Stimulated activated CD8-positive, alpha-beta memory T cell treated with anti-CD3 and anti-CD28 coated beads, Interleukin-2, amount 100 ng/mL, for 1 hour (primary cell): ENCODE measurements at places on chromosomes 2 and 18.

DNA sequence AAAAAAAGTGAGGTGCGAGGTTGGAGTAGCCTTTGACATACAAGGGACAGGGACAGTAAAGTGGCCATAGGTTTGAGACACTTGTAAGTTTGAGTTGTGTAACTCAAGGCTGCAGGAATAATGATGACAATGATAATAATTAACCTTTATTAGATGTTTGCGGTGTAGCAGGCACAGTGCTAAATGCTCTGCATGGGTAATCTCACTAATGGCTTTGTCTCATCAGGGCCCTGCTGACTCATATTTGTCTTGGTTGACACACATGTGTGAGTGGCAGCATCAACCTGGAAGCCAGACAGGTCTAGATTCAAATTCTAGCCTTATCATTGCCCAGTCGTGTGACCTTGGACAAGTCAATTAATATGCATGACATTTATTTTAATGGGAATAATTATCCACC, 126.2 kb downstream of the FSHR start:
- no peak for DNase-seq

DNA sequence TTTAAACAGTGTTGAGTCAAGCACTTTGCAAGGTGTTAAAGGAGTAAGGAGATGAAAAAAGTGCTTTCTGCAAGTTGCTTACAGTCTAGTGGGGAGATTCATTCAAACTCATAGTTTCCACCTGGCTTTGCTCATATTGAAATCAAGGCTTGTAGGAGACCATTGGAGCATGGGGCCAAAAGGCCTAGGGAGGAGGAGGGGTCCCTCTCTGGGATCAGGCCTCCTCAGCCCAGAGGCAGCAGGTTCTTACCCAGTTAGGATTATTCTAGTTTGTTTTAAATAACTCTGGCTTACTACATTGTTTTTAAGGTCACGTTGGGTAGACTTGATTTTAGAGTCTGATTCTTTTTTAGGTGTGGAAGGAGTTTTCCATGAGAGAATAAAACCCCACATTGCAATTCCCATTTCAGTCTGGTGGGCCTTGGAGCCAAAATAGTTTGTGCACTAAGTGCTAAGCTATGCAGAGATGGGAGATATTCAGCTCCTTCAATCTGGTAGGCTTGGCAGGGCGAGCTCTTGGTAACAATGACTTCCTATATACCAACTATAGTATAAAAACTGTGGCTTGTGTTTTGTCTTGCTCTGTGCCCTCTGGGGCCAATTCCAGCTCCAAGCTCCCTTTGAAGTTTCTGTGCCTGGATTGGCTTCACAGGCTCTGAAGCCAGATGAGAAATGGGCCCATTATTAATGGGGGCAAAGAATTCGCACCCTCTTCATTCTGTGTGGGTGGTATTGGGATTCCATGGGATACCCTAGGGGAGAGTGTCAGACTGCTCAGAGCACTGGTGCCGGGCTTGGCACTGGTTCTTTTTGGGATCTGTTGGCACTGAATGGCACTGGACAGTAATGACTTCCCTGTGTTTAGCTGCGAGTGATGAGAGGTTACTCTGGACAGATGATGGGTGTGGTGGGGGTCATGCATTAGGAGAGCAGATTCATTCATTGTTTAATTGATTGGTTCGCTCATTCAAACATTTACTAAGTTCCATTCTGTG, 301.1 kb downstream of the MYCN start:
- DNase-seq: no peak

DNA sequence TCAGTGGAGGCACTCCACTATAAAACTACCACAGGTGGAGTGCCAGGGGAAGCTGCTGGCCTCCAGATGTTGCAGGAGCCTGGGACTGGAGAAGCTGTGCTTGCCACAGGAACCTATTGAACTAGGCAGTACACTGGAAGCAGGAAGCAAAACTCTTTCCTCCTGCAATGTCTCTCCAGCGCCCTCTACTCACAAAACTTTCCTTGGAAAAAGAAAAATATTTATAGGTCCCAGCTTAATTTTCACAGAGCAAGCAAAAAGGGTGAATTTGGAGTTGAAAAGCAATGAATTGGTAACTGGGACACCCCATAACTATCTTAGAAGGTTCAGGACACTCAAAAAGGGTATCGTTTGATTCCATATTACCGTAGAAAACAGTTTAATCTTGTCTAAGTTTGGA, 33.2 kb upstream of the REEP1 start:
- no peak for DNase-seq

GRCh38 chr18:22412176-22412911, 5.4 kb downstream of the CTAGE1 start:
- DNase-seq: no peak

DNA sequence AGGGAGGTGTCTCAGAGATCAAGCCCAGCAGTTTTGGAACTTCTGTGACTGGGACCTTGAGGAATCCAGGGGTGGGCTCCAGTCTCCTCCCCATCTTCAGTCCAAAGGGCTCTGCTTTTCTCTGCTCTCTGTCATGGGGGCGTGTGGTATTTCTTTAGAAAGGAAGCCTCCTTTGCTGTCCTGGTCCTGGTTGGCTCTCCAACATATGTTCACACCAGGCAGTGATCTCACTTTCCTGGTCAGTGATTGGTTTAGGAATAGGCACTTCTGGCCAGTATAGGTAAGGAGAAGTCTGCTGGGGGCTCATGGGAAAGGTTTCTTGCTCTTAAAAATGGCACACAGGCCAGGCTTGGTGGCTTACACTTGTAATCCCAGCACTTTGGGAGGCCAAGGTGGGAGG, 115.5 kb upstream of the HAAO start:
- no peak for DNase-seq

GRCh38 chr2:64114912-64115277, 29.3 kb downstream of the PELI1 start:
- DNase-seq: no peak

DNA sequence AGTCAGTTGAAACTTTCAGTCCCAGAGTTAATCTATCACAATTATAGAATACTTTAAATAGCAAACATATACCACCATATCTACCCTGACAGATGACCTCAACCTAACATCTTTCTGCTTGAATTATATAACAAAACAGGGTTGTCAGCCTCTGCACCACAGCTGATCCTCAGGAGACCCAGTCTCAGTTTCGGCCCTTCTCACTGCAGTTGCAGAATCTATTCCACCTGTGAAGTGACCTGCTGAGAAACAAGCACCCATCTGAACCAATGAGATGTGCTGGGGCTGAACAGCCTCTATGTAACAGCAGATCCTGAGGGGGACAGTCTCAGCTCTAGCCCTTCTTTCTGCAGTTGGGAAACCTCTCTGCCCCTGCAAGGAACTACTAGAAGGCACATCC, 567.6 kb downstream of the KCNJ3 start:
- DNase-seq: no peak

DNA sequence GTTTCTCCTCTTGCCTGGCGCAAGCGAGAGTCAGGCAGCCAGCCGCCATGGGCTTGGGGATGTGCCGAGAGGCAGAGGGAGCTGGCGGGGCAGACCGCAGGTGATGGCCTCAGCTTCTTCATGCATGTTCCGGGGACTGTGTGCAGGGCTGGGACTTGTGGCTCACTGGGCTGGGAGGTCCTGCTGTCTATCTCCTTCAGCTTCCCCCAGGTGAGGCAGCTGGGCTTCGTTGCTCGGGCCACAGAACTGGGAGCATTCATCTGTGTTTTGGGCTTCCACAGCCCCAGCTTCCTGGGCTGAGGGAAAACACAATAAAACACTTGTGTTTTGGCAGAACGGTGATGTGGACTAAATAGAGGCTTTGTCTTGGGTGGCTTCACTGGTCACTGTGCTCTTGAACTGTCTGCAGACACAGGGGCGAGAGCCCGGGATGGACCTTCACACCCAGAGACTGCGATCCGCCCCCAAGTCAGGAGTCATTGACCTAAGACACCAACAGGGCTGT, 93.5 kb downstream of the DYSF start:
- DNase-seq: no peak

DNA sequence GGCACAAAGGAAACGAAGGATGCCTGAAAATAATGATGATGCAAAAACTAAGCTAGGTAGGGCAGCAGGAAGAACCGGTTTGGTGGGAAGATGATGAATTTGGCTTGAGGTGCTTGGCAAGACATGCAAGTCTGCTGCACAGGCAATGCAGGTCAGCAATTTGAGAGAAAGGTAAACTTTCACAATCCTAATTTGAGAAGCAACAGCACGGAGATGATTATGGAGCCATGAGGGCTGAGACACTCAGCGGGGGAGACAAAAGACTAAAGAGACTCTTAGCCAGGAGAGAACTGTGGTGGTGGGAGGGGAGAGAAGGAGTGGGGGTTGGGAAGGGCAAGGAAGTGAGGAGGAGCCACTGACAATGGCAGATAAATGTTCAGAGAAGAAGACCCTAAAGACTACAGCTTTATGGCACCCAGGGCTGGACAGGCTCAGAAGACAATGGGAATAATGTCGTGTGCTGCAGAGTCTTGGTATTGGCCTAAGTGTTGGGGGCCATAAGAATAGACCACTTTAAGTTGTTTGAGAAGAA, 19.4 kb upstream of the RNF149 start:
- no peak for DNase-seq

DNA sequence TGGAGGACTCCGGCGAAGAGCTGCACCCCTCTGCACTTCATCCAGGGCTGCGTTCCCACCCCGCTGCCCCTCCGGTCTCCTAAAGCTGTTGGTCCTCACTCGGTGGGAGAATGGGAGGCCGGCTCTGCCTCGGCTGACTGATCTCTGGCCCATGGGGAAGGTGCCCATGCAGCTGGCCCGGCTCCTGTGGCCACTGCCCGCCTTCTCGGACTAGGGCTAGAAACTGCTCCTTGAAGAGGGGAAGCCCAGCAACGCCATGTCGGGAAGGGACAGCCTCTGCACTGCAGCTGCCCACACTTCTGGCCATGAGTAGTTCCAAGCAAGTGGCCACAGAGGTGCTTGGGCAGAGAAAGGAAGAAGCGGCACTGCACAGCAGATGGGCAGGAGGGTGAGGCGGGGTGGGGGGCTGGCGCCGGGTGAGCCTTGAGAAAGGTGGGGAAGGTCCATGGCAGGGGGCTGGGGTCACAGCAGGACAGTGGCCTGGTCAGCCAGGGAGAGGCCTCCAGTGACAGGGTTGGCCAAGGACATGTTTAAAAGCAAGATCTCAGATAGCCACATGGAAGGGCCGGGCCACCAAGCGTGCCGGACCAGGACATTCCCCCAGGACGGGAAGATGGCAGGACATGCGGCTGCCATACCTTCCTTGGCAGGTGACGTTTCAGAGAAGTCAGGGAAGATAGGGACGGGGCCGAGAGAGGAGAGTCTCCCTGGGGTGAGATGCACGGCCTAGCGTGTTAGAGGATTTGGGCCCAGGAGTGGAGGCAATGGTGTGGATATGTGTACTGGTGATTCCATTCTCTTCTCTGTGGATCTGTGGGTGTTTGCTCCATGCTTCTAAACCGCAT, 158.8 kb upstream of the HDAC4 start:
- DNase-seq: no peak

DNA sequence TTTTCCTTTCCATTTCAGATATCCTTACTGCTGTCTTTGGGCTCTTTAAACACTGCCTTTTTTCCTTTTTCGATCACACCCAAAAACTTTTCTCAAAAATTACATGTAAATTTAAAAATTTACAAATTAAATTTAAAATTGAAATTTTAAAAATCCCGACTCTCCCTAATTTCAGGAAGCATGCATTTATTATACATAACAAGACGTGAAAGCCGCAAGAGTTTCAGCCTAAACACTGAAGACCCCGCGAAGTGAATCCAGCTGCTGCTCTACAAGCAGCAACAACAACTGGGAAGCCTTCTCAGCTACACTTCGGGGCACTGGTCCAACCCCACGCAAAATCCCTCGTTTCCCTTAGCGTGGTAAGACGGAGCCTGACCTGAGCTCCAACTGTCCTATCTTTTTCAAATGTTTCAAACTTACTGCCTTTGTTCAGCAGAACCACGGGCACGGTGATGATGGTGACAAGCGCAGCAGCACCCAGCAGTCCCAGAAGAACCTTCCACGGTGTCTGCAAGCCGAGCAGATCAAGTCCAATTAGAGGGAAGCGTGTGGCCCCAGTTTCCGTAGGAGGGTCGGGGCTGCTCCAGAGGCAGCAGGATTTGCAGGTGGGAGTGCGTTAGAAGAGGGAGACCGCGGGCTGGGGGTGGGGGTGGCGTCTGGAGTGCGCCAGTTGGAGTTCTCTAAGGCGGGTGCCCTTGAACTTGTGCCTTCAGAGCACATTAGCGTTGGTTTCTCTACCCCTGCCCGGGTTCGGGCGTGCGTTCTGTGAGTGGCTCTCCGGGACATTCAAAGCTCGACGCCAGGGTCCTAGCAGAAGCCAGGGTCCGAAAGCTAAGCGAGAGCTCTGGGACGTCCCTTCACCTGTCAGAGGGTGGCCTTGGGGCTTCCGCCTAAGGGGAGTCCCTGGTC, 783 bp downstream of the DPP4 start:
- DNase-seq: no peak

GRCh38 chr2:134375935-134376334, 122.1 kb downstream of the MGAT5 start:
- DNase-seq: no peak

DNA sequence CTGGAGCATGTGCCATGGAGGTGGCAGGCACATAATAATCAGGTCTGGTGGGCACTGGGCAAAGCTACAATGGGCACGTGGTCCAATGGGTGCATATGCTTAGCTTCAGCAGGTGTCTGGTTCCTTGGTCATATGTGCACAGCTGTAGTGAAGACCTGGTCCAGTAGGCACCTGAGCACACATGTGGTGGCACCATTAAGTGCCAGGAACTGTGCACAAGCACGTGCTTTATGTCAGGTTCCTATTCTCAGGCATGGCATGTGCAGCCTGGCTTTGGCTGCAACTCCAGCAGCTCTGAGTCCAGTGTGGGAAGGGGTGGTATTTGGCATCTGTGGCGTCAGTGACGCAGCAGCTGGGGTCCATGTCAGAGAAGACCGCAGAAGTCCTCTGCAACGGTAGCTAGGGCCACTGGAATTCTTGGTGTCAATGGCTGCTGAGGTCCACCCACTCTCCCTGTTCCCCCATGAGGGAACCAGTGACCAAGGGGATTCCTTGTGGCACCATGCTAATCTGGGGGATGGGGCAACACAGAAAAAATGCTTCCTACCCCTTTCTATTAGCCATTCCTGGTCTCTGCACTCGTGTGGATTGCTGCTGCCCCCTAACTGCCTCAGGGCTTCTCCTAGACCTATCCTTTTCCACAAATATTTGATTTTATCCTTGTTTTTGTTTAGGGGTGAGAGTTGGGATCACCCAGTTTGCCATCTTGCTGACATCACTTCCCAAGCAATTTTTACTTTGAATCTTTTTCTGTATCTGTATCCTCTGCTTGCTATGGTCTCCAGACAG, 262.9 kb upstream of the MAP2 start:
- DNase-seq: no peak

DNA sequence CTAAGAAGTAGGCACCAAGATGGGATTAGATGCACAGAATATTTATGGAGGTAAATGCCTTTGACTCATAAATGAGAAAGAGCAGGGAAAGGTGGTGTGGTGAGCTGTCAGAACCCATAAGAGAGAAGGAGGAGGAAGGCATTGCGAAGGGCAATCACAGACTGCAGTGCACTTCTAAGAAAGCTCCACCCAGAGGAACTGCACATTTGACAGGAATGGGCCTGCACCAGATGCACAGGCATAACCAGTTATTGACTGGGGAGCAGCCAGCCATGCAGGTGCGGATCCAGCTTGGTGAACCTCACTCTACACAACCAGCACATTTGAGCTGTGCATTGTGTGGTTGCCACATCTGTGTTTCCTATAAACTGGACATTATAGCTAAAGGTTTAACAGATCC, 62.2 kb upstream of the L3MBTL4 start:
- DNase-seq: no peak
